T-cell (primary cell): ENCODE measurements at places on chromosomes 1 and 21. TPM values are rescaled to one million over a fixed set of nuclear protein-coding genes. Genes with fewer than 3 reads are reported as not detected.
A peak's percentile ranks its signal among the peaks of the same experiment; 100 is the strongest.

DNA sequence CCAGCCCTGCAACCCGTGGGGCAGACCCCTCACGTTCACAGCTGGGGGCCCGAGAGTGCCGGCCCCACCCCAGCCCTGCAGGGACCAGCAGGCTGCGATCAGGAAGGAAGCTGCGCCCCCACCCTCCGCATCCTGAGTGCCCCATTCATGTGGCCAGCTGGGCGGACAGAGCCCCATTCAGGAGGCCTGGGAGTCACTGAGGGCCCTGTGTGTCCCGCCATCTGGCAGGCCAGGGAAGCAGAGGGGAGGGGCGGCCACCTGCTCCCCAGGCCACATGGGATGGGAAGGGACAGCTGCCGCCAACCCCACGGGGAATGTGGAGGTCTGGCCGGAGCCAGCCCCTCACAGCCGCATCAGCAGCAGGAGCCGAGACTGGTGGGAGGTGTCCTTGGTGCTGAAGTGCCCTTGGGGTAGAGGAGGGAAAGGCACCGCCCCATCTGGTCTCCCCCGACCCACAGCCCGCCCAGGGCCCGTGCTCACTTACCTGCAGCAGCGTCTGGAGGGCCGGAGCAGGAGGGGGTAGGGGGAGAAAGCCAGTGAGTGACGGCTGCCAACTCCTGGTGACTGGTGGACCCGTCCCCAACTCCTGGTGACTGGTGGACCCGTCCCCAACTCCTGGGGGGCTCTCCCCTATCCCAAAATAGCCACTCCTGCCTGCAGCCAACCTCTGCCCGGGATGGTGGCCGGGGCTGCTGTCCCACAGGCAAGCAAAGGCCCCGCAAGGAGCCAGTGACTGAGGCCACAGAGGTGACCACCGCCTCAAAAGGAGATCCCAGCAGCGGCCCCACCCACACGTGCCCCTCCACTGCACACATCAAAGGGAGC is 8.7 kb downstream of the ACAP3 start:
- no peaks in the 10 kb centered on the region for H3K27me3 ChIP-seq
- no peak overlapping the region for H3K4me3 ChIP-seq
- H3K4me1 ChIP-seq = peaks cover 4% of the 10 kb centered on the region
- H3K36me3 ChIP-seq = peaks cover 2% of the 10 kb centered on the region
- no peak overlapping the region for H3K27ac ChIP-seq

- H3K4me1 ChIP-seq = no peaks in the 10 kb centered on the region
- H3K36me3 ChIP-seq = no peaks in the 10 kb centered on the region
- H3K4me3 ChIP-seq = no peak overlapping the region
- no peaks in the 10 kb centered on the region for H3K27me3 ChIP-seq
These were observed 33.3 kb downstream of the FOXD2 start for GRCh38 chr1:47471163-47471562.

GRCh38 chr1:214645712-214646111 is 42.7 kb downstream of the CENPF start:
- no peak overlapping the region for H3K27ac ChIP-seq
- H3K27me3 ChIP-seq = no peaks in the 10 kb centered on the region
- no peak overlapping the region for H3K4me3 ChIP-seq
- H3K36me3 ChIP-seq = no peaks in the 10 kb centered on the region
- H3K4me1 ChIP-seq = peaks cover 23% of the 10 kb centered on the region
- no peak for DNase-seq

- H3K4me1 ChIP-seq = no peaks in the 10 kb centered on the region
- no peaks in the 10 kb centered on the region for H3K27me3 ChIP-seq
- no peak for DNase-seq
- no peaks in the 10 kb centered on the region for H3K36me3 ChIP-seq
- no peak overlapping the region for H3K27ac ChIP-seq
These were observed 1571.3 kb upstream of the PRMT6 start for GRCh38 chr1:105485207-105485606.

DNA sequence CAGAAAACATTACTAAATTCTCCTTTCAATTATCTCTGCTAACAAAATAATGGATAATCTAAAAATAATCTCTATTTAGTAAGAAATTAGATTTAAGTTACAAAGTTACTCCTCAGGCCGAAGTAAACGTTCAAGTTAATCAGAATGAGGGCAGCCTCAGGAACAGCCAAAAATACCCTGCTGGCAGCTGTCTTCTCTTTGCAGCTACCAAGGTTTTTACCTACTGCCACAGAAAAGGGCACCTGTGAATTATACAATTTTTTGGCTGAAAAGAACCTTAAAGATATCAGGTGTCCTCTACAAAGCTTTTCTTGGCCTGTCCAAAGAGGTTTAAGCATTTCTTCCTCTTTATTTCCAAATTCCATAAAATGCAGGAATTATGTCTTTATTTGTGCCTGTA is 84.4 kb downstream of the AKT3 start:
- H3K27me3 ChIP-seq = no peaks in the 10 kb centered on the region
- no peak overlapping the region for H3K27ac ChIP-seq
- H3K4me1 ChIP-seq = no peaks in the 10 kb centered on the region
- H3K36me3 ChIP-seq = no peaks in the 10 kb centered on the region
- DNase-seq = no peak

GRCh38 chr1:232363008-232363407 is 266.9 kb downstream of the SIPA1L2 start:
- no peak overlapping the region for H3K27ac ChIP-seq
- H3K27me3 ChIP-seq = peaks cover 10% of the 10 kb centered on the region
- no peaks in the 10 kb centered on the region for H3K36me3 ChIP-seq
- no peak overlapping the region for H3K4me3 ChIP-seq
- H3K4me1 ChIP-seq = no peaks in the 10 kb centered on the region

- H3K27me3 ChIP-seq = no peaks in the 10 kb centered on the region
- peak overlapping the region; percentile 58 for H3K4me3 ChIP-seq
- peaks cover 24% of the 10 kb centered on the region for H3K36me3 ChIP-seq
- peak overlapping the region; percentile 91 for H3K27ac ChIP-seq
- DNase-seq = no peak
- H3K4me1 ChIP-seq = peaks cover 76% of the 10 kb centered on the region
These were observed 70.3 kb downstream of the CD46 start for GRCh38 chr1:207822124-207822601.

DNA sequence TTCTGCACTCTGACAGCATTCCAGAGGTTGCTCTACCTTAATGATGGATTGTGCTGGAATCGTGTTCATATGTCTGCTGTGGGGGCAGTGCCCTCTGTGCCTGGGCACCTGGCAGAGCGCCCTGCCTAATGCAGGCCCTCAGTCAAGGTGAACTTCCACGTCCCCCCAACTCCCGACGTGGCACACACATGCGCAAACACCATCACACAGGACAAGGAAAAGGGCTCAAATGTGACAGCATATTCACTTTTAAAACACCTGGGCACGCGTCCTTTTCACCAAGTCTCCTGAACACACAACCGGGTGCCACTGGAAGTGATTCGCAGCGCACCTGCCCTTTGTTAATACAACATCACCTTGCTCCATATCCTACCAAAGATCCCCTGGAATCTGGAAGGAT is 11.7 kb downstream of the TPRG1L start:
- no peak overlapping the region for H3K4me3 ChIP-seq
- H3K36me3 ChIP-seq = peaks cover 73% of the 10 kb centered on the region
- no peaks in the 10 kb centered on the region for H3K4me1 ChIP-seq
- DNase-seq = no peak
- no peak overlapping the region for H3K27ac ChIP-seq

DNA sequence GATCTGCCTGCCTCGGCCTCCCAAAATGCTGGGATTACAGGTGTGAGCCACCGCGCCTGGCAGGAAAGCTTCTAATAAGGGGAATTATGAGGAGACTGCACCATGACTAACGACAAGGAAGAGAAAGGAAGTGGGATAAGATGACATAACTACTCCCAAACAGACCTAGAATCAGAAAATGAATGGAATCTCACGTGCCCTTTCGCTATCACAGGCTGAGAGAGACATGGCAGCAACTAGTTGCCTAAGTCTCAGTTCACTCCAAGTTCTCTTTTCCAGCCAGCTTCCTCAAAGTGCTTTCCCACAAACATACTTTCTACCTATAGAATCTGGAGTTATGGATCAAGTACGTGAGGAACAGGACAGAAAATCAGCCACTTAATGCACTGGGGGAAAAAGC is 2.0 kb downstream of the PI4KB start:
- no peaks in the 10 kb centered on the region for H3K27me3 ChIP-seq
- peaks cover 36% of the 10 kb centered on the region for H3K36me3 ChIP-seq
- no peak overlapping the region for H3K4me3 ChIP-seq
- H3K27ac ChIP-seq = no peak overlapping the region
- DNase-seq = no peak
- peaks cover 28% of the 10 kb centered on the region for H3K4me1 ChIP-seq

DNA sequence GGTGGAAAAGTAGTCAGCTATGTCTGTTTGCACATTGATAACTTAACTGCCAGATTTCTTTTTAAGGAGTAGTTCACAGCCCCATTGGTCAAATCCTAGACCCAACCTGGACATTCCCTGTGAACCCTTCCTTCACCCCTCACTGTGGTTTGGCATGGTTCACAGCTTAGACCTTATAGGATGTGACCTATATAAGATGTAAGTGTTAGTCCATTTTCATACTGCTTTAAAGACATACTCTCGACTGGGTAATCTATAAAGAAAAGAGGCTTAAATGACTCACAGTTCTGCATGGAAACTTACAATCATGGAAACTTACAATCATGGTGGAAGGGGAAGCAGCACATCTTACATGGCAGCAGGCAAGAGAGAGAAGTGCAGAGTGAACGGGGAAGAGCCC is 1066.2 kb downstream of the TTLL7 start:
- H3K4me3 ChIP-seq = no peak overlapping the region
- no peak for DNase-seq
- H3K27ac ChIP-seq = no peak overlapping the region
- no peaks in the 10 kb centered on the region for H3K36me3 ChIP-seq

TAS1R1 gene
- total RNA-seq = not detected

PDXK gene
- total RNA-seq = 77.3 TPM

FGR gene
- 3.2 TPM for total RNA-seq

C1orf141 gene
- not detected for total RNA-seq

ATXN7L2 gene
- 13.2 TPM for total RNA-seq
